ENCODE measurements at places on chromosomes 16 and 17.
A peak's percentile ranks its signal among the peaks of the same experiment; 100 is the strongest.

DNA sequence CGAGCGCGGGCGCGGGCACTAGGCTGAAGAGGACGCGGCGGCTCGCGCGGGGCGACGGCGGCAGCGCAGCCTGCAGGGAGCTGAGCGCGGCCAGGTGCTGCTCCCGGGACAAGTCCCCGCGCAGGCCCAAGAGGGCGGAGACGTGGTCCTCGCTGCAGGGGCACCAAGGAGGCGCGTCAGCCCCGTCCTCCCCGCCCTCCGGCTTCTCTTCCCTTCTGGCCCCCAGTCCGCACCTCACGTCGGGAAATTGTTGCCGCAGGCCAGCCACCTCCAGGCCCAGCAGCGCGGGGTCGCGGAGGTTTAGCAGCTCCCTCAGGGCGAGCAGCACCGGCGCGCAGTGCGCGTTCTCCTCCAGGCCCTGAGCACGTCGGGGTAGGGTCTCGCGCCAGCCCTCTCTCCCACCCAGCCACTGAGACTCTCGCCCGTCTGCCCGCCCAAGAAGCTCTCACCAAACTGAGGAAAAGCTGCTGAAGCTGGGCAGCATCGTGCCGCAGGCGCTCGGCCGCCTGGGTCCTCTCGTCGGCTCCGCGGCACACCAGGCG lies 761 bp upstream of the MATCAP1 start:
- DNase-seq: no peak

DNA sequence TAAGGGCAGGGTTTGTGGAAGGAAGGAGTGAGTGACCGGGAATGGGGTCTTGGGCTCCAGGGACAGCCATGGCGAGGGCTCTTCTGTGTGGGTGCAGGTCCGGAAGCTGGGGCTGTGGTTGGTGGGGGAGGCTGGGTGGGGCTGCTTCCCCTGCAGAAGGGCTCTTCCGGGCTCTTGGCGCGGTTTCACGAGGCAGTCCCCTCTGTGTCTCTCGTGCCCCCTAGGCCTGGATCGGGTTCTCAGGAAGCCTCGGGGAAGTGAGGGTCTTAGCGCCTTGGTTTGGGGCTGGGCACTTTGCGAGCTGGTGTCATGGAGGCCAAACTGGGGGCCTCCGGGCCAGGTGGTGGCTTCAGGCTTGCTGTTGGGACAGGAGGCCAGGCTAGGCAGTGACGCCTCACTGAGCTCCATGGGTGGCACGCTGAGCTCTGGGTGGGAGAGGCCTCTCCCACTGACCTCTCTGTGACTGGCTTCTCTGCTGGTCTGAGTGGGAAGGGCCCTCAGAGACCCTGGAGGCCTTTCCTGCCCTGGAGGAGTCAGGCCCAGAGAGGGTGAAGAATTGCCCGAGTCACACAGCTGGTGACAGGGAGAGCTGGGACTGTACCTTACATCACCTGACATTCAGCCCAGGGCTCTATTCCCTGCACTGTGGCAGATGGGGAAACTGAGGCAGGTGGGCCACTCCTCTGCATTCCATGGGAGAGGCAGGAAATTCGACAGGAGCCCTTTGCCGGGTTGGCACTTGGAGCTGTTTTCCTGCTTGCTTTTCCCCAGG lies 8.2 kb downstream of the ADCY7 start:
- no peak for DNase-seq

GRCh38 chr16:68851601-68852000 lies 8.3 kb downstream of the TANGO6 start:
- no peak for DNase-seq

DNA sequence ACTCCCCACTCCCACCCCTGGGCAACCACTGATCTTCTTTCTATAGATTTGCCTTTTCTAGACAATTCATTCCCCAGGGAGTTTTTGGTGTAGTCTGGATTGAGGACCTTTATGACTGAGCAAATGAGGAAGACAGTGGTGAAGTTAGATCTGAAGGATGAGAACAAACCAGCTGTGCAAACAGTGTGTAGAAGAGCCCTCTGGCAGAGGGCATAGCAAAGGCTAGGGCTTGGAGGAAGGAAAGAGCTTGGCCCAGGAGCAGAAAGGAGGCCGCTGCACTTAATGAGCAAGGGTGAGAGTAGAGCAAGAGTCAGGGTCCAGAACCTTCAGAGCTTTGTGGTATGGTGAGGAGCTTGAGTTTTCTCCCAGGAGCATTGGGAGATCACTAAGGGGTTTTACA lies 352.7 kb downstream of the CA10 start:
- DNase-seq: no peak

- DNase-seq: no peak
Measured at GRCh38 chr16:53084746-53085334, 30.0 kb downstream of the CHD9 start.

GRCh38 chr16:64089697-64090096 lies 1032.2 kb downstream of the CDH11 start:
- no peak for DNase-seq

DNA sequence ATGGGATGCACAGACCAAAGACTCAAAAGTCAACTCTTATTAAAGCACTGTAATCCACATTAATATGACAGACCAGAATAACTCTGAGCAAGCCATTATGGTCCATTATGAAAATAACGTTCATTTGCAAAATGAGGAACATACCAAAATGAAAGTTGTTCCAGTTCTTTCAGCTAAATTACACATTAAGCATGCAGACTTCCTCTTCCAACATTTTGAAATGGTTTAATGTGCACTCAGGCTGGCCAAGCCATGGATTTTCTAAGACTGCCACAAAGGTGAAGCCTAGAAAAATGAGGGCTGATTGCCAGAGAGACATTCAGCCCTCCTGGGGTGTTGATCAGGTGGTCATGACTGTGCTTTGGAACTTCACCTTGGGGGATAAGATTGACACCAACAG lies 56.7 kb upstream of the NOG start:
- no peak for DNase-seq

DNA sequence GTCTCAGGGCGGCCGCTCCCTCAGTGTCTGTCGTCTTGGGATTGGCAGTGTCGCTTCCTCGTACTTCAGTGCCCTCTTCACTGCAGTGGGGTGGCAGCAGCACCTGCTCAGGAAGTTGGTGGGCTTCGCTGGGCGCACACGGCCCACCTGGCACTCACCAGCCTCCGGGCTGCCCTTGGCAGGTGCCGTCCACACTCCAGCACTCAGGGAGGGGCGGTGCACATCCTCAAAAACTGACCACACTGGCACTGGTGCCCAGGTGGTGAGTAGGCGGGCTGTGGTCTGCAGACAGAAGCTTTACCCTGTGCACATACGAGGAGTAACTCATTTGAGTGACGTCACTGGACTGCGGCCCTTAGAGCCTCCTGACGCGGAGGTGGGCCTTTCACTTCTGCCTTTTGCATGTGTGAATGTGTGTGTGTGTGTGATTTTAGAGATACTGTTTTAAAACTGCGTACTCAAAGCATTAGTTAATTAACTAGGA lies 94.6 kb downstream of the BANP start:
- DNase-seq: peak; percentile 87

DNA sequence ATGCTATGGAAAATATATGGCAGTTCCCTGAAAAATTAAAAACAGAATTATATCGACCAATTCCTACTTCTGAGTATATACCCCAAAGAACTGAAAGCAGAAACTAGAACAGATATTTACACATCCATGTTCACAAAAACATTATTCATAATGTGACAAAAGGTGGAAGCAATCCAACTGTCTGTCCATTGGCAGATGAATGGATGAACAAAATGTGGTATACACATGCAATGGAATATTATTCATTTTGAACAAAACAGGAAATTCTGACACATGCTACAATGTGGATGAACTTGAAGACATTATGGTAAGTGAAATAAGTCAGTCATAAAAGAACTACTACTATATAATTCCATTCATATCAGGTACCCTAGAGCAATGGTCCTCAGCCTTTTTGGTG lies 263.5 kb upstream of the AXIN2 start:
- no peak for DNase-seq

GRCh38 chr17:67386965-67387551 lies 10.0 kb downstream of the PITPNC1 start:
- DNase-seq: peak; percentile 56

- DNase-seq: no peak
Measured at GRCh38 chr17:50955667-50956120, 89.5 kb upstream of the TOB1 start.

GRCh38 chr17:36849871-36850348 lies 87.4 kb upstream of the LHX1 start:
- DNase-seq: peak; percentile 39

DNA sequence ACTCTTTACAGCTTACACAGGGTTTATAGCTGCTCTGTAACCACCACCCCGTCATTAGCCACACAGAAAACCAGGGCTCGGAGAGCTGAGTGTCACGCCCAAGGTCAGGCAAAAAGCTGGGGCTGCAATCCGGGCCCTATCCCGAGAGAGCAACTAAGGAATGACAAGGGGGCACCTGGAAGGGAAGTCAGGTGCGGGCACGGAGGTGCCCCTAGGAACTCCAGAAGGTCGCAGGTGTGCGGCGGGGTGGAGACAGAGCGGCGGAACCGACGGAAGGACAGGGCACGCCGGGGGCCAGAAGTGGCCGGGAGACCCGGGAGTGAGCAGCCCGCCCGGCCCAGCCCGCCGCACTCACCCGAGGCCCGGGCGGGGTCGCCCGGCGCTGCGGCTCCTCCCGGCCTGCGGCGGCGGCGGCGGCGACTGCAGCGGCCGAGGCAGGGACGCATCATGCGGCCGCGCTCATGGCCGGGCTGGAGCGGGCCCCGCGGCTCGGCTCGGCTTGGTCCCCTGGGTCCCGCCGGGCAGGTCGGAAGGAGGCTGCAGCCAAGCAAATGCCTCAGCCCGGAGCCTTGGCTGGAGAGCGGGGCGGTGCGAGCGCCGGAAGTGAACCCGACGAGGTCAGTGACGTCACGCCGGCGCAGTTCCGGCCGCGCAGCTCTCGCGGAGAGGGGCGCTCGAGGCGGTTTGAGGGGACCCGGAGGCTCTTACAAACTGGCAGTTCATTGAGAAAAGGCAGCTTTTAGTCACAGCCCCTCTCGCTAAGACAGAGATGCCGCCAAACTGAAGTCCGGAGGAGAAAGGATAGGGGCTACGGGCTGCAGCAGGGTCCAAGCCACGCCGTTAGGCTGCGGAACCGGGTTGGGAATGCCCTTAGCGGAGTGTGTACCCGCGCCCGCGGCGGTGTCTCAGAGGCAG lies at the start of gene ZDHHC7:
TSS of gene ZDHHC7 (minus strand) at position 605 of the 915 bp plus-strand sequence. CDS start 20,917 bp downstream, outside the sequence.
- peak; percentile 92 for DNase-seq

- DNase-seq: no peak
Measured at GRCh38 chr16:65534121-65534528, 412.3 kb upstream of the CDH11 start.

- DNase-seq: no peak
Measured at GRCh38 chr16:15830832-15831451, 25.9 kb downstream of the MYH11 start.

- no peak for DNase-seq
Measured at GRCh38 chr17:45046537-45047125, 4.8 kb downstream of the DCAKD start.

DNA sequence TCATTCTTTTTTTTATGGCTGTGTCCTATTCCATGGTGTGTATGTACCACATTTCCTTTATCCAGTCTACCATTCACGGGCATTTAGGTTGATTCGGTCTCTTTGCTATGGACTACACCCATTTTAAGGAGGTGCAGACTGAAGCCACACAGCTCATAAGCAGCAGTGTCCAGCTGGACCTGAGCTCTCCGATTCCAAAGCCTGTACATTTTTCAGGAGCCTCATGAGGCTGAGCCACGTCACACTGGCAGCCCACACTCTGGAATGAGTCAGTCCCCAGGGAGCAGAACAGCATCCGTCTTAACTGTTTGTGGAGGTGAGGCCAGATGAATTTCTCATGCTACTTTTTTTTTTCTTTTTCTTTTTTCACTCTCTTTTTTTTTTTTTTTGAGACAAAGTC lies 116.1 kb downstream of the C16orf95 start:
- DNase-seq: no peak

DNA sequence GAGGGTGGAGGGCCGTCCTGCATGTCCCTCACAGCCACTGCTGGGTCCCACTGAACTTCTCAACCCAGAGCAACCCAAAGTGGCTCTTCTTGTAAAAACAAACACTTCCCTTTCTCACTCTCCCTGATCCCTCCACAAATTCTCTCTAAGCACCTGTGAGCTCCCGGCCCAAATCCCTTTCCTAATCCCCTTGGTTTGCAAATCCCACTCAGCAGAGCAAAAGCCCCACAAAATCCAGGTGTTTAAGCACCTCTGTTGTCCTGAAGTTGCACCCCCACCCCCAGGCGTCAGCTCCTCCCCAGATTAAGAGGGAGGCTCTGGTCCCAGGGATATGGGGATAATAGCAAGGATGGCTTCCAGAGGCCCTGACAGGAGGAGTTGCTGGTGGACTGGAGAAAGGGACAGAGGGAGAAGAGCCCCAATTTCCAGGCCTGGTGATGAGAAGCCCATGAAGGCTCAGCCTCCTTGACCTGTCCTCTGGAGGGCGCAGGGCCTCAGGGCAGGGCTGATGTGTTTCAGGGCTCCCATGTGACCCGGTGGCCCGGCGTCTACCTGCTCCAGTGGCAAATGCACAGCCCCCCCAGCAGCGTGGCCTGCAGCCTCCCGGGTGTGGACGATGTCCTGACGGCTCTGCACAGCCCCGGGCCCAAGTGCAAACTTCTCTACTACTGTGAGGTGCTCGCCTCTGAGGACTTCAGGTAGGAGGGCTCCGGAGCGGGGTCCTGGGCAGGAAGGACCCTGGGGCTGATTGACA lies 23.0 kb downstream of the NAGPA start:
- DNase-seq: no peak

Data from GM06990 (cell line).